ENCODE measurements at places on chromosomes 3 and 15.

DNA sequence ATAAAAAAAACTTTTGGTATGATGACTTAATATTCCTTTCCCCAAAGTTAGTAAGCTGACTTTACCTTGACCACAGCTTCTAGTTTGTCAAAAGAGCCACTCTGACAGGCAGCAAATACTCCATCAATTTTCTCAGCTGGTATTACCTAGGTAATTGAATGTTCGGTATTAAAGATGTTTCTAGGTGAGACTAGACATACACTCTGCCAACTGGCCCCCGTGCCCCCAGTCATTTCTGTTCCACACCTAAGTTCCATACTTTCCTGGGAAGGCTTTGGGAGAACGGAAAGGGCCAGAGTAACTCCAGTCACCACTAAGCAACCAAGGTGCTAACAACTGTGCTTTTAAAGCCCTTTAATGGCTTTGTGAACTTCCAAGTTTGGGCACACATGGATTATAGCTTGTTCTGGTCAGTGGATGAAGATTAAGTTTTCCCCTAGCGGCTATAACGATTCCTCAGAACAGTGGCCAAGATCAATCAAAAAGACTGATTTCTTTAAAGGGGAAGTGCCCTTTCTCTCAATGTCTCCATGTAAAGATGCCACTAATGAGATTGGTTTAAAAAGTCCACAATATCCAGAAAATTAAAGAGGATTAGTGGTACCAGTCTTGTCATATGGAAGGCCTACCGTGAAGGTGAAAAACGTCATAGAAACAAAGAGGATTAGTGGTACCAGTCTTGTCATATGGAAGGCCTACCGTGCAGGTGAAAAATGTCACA lies 7.0 kb downstream of the EIF4A2 start:
- DNase-seq, result no peak

- DNase-seq, result no peak
These were observed 1117.8 kb downstream of the IGSF11 start for GRCh38 chr3:117916839-117917238.

GRCh38 chr3:32354362-32354778 lies 37.3 kb upstream of the CMTM7 start:
- DNase-seq, result no peak

DNA sequence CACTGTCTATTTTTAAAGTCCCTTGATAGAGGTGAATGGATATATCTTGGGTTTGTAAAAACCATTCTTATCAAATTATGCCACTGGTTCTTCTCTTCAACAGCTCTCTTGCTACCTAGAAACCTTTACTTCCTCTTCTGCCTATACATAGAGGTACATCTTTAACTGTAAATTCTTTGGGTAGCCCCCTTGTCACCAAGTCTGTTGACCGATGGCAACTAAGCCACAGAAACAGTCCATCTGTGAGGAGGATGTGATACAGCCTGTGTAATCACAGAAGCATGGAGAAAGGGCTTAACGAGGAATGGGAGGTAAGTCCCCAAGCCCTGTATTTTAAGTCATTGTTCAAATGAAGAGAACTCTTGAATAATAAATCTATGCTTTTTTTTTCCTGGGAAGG lies 246.5 kb upstream of the MDFIC2 start:
- no peak for DNase-seq

- DNase-seq, result no peak
These were observed 41.3 kb upstream of the UBE2E1 start for GRCh38 chr3:23764407-23764806.

DNA sequence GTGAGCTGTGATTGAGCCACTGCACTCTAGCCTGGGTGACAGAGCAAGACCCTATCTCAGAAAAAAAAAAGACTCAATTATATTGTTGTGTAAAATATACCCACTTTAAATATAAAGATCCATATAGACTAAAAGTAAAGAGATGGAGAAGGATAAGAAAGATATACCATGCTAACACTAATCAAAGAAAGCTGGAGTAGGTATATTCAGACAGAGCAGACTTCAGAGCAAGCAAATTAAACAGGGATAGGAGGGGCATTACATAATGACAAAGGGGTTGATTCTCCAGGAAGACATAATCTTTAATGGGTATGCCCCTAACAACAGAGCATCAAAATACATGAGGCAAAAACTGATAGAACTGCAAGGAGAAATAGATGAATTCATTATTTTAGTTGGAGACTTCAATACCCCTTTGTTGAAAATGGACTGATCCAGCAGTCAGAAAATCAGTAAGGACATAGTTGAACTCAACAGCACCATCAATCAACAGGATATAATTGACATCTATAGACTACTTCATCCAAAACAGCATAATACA lies 31.1 kb upstream of the RNU6-1 start:
- DNase-seq, result no peak

GRCh38 chr3:98875535-98875934 lies 26.0 kb downstream of the DCBLD2 start:
- no peak for DNase-seq

DNA sequence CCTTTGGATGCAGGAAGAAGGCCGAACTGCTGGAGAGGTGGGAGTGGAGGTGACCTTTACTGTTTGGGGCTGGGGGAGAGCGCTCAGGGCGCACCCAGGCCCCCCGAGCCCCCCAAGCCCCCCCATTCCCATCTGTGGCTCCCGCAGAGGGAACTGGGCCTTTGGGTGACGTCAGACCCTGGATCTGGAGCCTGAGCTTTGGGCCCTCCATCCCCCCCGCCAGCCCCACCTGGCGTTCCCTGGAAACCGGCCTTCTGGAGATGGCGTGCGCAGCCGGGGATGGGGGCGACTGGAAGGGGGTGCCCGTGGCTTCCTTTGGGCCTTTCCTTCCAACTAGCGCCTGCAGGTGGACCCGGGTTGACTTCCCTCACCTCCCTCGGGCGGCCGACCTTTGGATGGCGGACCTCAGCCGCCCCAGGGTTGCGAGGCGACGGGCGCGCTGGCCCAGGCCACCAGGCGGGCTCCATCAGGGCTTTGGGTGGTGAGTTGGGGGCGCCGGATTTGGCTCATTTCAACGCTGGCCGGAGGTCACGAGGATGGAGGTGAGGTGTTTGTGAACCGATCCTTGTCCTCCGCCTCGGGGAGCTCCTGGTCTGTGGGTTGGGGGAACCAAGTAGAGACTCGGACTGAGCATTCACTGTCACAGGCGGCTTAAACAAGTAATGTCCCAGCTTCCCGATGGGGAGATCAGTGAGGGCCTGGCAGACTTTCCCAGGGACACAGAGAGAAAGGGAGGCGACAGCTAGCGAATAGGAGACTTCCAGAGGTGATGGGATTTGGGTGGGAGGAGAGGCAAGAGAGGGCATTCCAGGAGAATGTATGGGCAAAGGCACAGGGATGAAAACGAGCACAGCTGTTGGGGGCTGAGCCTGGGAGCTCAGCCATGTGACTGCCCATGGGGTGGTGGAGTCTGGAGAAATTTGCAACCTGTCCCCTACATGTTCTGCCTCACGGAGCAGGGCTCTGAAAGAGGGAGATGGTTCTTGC lies 709 bp downstream of the SCAMP5 start:
- DNase-seq, result no peak

DNA sequence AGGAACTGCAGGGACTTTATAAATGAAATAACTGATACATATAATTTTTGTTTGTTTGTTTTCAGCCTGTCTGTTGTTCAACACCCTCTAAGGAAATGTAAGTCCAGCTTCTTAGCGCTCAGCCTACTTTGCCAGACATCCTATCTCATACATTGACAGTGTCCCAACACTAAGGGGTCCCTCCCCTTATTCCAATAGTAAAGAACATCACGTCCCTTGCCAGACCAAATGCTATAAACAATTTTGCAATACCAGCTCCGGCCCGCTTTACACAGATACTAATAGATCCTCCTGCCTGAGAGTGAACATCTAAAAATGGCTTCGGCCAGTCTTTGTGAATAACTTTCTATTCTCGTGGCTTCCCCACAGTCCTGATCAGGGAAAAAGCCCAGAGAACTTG lies 4.5 kb upstream of the TAFA4 start:
- no peak for DNase-seq

DNA sequence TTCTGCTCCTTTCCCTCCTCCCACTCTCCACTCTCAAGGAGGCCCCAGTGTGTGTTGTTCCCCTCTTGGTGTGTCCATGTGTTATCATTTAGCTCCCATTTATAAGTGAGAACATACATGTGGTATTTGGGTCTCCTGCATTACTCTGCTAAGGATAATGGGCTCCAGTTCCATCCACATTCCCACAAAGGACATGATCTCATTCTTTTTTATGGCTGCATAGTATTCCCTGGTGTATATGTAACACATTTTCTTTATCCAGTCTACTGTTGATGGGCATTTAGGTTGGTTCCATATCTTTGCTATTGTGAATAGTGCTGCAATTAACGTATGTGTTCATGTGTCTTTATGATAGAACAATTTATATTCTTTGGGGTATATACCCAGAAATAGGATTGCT lies 144.0 kb upstream of the MEF2A start:
- DNase-seq, result no peak

DNA sequence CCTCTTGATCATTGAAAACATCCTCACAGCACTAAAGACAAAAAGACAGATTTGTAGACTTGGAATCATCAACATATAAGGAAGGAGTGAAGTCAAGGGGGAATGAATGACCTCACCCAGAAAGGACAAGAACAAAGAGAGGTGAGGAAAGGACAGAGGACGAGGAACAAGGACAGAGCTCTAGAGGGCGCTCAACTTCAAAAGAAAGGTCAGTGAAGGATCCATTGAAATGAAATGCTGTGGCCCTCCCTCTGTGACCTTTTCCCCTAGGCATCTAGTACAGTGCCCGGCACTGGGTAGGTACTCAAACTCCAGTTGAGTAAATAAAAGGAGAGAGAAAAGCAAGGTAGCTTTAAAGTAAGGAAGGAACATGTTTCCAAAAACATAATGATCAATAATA lies 2.6 kb downstream of the ATP8B4 start:
- no peak for DNase-seq

GRCh38 chr3:192188218-192188835 lies 539.0 kb downstream of the FGF12 start:
- no peak for DNase-seq

DNA sequence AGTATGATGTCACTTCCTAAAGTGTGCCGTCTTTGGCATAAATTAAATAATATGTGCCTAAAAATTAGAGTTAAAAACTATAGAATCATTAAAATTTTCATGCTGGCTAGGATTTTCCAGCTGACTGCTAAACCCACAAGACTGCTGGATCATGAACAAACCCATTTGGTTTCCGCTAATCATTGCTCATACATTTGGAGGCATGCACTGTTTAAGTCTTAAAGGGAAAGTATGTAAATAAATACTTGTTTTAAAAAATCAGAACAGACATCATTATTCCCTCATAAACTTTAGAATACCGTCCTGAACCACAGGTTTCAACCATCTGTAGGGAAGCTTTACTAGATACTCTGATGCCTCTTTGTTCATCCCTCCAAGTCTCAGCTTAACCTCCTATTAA lies 26.5 kb downstream of the ATP6V1A start:
- DNase-seq, result no peak

GRCh38 chr3:194475978-194476377 lies 10.8 kb downstream of the ATP13A3 start:
- no peak for DNase-seq

GRCh38 chr3:168030577-168030976 lies 65.1 kb downstream of the GOLIM4 start:
- DNase-seq, result no peak

GRCh38 chr15:72690938-72691337 lies 4.9 kb downstream of the BBS4 start:
- no peak for DNase-seq

GRCh38 chr3:110272525-110272924 lies 799.1 kb upstream of the NECTIN3 start:
- DNase-seq, result no peak

DNA sequence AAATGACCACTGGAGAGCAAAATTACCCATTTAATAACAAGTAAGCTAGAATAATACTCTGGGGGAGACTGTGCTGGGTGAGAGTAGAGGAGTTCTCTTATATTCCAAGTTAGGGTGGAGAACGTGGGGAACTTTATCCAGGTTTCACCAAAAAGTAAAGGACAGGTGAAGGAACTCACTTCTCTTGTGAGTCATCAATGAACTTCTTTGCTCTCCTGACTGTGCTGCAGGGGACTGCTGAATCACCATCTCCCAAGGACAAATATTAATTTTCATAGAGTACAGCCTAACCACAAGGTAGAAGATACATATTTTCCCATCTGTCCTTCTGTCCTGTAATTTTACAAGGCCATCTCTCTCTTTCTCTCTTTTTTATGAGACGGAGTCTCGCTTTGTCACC lies 8.3 kb upstream of the PDCD6IP start:
- no peak for DNase-seq

DNA sequence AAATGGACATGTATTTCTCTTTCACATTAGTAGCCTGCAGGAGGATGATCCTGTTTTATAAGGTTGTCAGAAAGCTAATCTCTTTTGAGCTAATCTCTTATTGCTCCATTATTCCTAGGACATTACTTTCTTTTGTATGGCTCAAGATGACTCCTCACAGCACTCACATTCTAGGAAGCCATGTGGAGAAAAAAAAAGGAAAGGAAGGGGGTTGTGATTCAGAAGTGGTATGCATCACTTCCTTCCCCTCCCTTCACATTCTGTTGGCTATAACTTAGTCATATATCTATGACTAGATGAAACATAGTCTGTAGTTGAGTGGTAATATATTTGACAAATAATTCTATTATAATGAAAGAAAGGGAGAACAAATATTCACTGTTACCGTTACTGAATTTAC lies 168.8 kb upstream of the TTC14 start:
- DNase-seq, result peak; percentile 31

GRCh38 chr3:151227807-151228665 lies 25.0 kb upstream of the GPR171 start:
- DNase-seq, result peak; percentile 42

DNA sequence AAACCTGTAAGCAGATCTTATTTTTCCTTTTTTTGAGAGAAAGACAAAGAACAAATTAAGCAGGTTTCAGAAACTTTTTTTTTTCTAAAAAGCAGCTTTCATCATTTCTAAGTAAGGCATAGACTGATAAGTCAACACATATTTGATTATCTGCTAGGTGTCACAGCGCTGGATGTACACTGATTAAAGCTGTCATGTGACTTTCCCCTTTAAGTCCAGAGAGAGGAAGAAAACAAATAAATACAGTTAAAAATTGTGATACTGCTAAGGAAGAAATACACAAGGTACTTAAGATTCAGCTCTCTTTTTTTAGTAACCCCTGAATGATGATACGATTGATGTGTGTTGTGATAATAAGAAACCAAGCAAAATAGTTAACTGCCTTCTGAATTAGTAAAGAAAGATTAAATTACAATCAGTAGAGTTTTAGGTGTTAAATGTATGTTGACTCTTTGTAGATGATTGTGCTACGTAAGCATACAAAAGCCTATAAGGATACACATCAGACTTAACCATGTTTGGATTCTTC lies 2.8 kb downstream of the GLCE start:
- DNase-seq, result no peak

DNA sequence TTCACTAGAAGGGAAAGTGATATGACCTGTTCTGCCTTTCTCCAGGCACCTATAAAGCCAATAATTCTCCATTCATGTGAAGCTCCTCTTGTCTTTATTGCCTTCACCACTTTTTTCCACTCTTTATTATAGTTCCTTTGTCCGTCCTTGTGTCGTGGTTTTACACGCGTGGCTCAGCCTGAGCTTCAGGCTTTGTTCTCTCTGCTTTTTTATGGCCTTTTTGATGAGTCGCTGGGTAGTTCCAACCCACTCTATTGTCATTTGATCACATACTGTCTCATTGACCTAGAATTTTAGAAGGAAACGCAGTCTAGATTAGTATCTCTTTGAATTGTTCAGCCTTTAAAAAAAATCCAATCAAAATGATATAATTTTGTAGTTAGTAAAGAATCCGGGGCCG lies 403.2 kb downstream of the PTPRG start:
- no peak for DNase-seq
